Activated naive CD4-positive, alpha-beta T cell treated with anti-CD3 and anti-CD28 coated beads, Interleukin-2, amount 10 ng/mL, durations not matched to agents 7 days and 5 days (primary cell): ENCODE measurements at places on chromosomes 1 and 21.

DNA sequence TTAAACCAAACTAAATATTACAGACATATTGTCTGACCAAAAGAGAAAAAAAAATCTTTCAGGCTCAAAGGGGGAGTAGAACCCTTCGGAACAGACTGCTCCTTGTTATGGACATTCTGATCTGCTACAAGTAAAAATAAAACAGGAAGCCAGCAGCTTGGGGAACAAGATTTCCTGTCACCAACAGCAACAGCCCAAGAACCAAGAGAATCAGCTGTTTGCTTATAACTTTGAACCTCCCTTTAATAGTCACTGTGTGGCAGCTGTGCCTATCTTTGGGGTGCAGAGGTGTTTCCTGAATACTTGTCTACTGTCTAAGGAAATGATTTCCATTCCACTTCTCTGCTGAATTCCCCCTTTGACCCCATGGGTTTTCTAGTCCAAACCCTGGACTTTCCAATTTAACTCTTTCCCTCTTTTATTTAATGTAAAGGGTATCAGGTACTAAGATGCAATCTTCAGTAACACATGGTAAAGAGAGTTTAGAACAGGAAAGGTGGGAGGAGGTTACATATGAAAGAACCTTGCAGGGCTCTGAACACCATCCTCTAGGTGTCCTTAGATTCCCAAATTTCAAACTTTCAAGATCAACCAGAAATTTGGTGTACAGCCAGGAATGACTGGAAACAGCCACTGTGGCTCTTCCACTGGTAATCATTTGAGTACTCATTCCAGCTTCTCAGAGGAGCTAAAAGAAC lies 38.6 kb downstream of the GPR3 start:
- peak; percentile 51 for DNase-seq

DNA sequence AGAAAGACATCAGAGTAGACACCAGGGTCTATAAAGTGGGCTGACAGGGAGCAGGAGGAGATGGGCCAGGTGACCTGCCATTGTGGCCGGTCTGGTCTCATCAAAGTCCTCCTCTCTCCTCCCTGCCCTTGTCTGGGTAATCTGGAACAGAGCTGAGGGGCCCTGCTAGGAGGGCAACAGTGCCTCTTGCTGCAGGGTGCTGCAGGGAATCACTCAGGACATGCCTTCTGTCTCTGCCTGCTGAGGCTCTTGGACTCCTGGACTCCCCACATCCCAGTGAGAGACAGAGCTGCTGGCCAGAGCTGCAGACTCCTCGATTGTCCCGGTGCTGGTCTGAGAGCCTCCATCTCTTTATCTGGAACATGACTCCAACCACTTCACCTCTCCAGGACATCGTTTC lies 366.1 kb upstream of the DUSP10 start:
- no peak for DNase-seq

- no peak for DNase-seq
These were observed 555.8 kb downstream of the DPYD start for GRCh38 chr1:97365026-97365425.

DNA sequence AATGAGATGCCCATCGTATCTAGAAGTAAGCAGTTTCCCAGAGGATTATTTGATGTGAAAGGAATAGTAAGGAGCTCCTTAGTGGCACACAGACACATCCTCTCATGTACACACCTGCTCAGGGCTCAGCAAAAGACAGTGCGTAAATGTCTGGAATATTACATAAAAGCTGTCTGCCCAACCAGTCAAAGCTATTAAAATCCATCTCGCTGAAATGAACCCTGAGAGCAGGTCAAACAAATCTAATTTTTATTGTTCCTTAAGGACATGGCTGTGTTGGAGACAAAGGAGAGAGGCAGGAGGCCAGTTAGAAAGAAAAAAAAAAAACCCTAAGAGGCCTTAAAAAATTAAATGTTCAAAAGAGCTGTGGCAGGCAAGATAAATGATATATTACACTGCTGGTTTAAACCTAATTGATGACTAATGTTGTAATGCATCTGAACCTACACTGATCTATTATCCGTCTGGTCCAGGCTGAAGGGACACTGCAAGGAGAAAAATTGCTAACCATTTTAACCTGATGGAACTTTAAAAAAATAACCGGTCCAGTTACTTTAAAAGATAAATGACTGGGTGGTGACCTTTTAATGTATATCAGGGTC lies 58.5 kb upstream of the FGGY start:
- no peak for DNase-seq

GRCh38 chr1:17451731-17452130 lies 12.3 kb upstream of the RCC2 start:
- no peak for DNase-seq

GRCh38 chr1:75677443-75677842 lies 47.1 kb upstream of the ACADM start:
- DNase-seq, result no peak

DNA sequence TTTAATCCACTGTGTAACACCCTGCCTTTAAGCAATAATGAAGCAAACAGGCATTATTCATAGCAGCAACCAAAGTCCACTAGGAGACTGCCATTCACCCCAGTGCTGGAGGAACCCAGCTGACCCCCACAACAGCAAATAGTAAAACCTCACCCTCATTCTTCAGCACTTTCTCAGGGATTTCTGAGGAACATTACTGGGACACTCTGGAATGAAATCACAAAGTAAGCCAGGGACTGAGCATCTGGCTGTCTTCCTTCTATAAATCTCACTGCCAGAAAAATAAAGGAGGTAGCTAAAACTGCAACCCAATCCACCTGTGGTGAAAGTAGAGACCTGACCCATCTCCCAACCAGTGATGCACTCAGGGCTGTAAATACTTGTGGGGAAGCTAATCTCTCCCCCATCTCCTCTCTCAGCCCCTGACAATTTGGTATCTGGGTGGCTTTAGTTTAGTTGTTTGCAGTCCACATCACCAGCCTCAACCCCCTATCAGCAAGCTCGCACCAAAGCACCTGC lies 47.1 kb downstream of the COL6A1 start:
- DNase-seq, result no peak

GRCh38 chr1:1760345-1760650 lies 18.0 kb downstream of the NADK start:
- no peak for DNase-seq
